ENCODE measurements at places on chromosomes 13 and 19.

DNA sequence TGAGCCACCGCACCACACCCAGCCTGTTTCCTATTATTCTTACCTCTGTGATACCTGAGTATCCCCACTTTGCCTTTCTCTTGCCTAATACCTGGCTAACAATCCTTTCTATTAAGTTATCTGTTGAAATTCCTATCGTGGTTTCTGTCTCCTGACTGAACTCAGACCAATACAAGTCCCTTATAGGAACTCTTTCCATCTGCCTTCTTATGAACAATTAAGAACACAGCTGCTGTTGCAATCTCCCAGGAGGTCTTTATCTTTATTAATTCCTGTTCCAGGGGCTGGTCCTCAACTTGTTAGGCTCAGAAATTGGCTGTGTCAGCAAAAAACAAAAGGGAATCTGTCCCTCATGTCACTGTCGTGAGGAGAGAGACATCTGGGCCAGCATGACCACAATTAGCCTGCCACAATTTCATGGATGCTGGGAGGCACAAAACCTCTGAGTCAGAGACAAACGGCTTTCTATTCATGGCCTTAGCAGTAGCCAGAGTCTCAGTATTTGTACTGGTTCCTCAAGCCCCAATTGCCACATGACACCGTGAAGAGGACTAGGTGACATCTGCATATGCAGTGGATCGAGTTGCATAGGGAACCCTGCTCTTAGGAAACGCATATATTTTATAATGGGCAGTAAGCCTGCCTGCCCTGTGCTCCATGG is 58.2 kb downstream of the NUFIP1 start:
- DNase-seq = peak; percentile 40

DNA sequence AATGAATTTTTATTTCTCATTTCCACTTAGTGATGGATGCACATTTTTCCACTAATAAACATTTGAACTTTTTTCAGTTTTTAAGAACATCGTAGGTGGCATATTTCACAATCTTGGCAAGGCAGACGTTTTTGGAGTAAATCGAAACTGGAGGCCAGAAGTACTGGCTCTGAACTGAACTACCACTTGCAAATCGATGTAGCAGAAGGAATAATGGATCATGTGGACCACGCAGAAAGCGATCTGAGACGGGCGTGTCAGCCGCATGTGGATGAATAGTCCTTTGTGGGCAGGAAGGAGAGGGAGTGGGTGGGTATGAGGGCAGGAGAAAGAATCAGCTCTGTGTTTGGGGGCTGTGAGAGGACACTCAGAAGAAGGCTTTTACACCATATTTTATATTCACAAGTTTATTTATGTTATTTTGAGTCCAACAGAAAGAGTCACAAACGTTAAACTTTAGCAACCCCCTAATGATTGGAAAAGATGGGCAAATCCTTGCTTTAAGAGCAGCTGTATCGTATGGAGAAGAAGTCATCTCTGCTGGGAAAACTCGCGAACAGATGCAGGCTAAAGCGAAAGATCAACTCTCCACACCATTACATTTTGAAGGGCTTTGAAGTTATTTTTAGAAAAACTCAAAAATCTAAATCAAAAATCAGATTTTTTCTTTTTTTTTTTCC is 90.5 kb downstream of the COL4A2 start:
- DNase-seq = peak; percentile 62

- no peak for DNase-seq
Observed at GRCh38 chr13:28889086-28889732, 69.1 kb downstream of the MTUS2 start.

DNA sequence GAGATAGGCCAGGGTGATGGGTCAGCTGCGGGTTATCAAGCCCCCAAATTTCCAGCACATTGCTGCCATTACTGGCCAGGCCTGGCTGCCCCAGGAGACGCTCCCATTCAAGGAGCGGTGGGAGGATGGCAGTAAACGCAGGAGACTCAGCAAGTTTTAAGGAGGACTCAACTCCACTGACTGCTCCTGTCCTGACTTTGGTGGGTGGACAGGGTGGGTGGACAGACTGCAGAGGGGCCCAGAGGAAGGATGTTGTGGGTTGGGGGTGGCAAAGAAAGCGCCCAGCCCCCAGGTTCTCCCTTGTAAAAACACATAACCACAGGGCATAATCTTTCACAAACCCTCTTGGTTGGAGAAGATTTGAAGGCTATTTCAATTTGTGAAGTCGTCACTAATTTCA is 4.4 kb downstream of the GJB6 start:
- no peak for DNase-seq

DNA sequence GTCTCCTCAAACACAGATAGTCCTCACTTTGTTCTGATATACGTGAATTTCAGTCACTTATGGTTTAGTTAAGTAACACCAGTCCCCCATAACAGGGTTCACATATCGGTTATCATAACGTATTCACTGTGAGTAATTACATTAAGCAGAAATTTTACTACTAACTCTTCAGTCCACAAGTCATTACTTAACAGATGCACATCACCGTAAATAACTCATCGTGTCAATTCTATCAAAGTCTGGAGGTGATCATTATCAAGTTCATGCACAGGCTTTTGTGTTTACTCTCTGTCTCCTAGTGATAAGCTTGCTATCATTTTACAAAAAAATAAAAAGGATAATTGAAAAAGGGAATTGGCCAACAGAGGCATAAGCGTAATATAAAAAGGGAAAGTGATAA is 287.4 kb upstream of the ATXN8OS start:
- DNase-seq = no peak

GRCh38 chr13:74919914-74920313 is 562.1 kb downstream of the TBC1D4 start:
- no peak for DNase-seq

DNA sequence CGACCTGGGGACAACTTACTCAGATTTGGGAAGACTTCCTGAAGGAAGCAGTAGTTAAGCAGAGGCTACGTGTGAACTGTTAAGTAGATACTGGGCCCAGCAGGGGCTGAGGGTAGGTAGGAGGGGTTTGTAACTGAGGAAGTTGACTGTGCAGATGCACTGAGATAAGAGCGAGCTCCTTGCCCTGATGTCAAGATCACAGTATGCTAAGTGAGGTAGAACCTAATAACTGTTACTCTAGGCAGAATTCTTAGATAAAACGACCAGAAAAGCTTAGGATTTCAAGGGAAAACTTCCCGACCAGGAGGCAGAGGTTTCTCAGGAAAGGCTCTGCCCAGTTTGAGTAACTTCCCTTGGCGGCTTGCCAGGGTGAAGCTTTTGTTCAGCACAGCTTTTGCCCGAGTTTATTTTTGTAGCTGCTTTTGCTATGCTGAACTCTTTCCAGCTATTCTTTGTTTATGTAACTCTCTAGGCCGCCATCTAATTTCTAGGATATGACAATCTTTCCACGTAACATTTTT is 632.1 kb downstream of the DIAPH3 start:
- peak; percentile 71 for DNase-seq

- DNase-seq = no peak
Observed at GRCh38 chr19:30116984-30117555, 175.0 kb downstream of the URI1 start.

- no peak for DNase-seq
Observed at GRCh38 chr13:99256283-99256682, 1.9 kb downstream of the GPR18 start.

- no peak for DNase-seq
Observed at GRCh38 chr13:43401361-43401760, 378.0 kb downstream of the DNAJC15 start.

- no peak for DNase-seq
Observed at GRCh38 chr13:60398379-60398891, 1.4 kb downstream of the TDRD3 start.

DNA sequence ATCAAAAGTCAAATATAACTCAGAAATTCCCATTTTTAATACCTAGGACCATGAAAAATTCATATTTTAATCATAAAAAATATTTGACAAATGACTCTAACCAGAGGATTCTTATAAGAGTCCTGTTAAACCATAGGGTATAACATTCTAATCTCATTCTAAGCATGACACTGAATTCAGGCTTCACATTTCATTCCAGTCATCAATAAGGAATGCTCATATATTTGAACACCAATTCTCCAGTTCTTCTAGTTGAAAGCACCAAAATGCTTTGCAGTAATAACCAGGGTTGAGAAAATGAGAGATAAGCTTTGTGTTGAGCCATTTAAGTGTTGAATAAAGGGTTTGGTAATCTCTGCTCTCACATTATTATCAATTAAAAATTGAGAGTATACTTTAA is 147.5 kb downstream of the VWA8 start:
- DNase-seq = peak; percentile 61

- no peak for DNase-seq
Observed at GRCh38 chr13:78198419-78198818, 279.8 kb upstream of the EDNRB start.

- DNase-seq = peak; percentile 81
Observed at GRCh38 chr13:113861433-113862030, 2.3 kb downstream of the GAS6 start.

- no peak for DNase-seq
Observed at GRCh38 chr13:71399631-71400215, 467.3 kb downstream of the DACH1 start.

GRCh38 chr13:26983543-26984320 is 187.9 kb downstream of the USP12 start:
- DNase-seq = peak; percentile 48

DNA sequence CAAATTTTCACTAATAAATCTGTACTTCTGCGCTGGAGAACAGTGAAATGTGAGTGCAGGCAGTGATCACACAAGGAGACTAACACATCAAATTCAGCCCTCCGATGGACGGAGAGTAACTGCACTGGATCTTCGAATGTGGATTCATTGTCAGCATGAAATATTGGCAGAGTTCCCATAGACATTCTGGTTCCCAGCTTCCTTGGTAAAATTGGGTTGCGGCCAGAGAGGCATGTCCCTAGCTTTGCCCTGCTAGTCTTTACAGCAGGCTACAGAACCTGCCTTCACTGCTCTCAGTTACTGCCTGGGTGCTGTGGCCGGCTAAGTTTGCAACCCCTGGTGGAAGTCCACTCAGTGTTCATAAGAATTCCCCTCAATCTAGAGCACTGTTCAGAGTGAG is 32.3 kb upstream of the UQCRFS1 start:
- DNase-seq = no peak

DNA sequence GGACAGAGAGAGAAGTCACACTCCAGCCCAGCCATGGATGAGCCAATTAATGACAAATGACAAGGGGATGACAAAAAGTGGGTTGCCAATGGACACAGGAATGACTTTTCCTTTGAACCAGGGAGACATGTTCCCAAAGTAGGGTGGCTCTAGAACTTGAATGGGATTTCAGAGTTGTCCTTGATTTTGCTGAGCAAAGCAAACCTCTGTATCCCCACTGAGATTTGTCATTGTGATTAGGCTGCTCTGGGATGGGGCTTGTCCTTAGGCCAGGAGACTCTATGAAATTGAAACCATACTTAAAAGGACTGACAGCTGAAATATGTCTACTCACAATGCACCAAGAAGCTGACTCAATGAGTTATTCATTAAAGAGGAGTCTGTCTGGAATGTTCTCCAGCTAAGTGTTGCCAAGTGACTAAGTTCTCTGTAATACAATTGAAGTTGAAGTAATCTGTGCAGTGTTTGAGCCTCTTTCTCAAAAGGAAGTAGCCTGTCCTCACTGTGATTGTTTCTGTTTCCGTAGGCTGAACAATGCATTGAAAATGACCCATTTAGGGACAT is 69.0 kb upstream of the PCDH9 start:
- peak; percentile 62 for DNase-seq

GRCh38 chr13:40245567-40245966 is 420.9 kb downstream of the FOXO1 start:
- no peak for DNase-seq

- DNase-seq = no peak
Observed at GRCh38 chr13:96032717-96033116, 20.5 kb downstream of the UGGT2 start.

- peak; percentile 36 for DNase-seq
Observed at GRCh38 chr13:39038569-39039030, 344 bp downstream of the NHLRC3 start.

DNA sequence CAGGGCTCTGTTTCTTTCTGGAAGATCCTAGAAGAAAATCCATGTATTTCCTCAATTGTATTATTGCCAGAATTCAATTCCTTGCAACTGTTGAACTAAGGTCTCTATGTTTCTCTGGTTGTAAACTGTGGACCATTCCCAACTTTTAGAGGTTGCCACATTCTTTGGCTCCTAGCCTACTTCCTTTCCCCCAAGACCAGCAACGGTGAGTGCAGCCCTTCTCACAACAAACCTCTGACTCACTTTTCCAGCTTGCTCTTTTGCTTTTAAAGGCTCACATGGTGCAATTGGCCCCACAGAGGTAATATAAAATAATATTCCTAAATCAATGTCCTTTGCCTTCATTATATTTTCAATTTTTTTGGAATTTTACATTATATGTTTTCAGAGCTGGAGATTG is 371.3 kb downstream of the SLITRK5 start:
- DNase-seq = peak; percentile 2

DNA sequence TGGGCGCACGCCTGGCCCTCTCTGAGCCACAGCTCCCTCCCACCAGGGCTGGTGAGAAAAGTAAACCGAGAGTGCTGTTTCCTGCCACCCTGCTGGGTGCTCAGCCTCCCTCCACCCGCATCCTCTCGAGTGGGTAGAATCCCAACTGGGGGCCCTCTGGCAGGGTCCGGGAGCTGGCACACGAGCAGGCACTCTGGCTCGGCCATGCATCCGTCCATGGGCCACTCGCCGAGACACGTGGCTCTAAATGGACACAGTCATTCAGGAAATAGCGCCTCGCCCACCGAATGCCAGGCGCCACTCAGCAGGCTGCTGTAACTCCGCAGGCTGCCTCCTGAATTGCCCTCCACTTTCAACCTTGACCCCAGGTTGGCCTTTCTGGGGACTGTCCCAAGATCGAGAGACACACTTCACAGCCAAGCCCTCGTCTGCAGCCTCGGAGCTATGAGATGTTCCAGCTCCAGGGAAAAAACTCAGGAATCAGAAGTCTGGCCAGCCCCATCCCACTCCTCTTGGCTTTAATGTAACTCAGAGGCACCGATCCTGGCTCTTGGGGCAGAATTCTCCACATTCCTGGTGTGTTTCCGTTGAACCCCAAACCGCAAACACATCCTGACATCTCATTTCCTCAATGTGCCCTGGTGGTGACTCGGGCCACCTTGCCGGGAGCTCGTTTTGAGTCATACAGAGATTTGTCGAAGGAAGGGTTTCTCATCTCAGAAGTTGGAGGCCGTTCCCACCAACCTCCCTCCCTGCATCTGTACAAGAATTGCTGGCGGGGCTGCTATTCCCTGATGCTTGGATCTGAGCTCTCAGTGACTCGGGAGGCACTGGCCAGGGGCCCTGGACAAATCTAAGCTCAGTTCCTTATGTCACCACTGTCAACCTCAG is 14.1 kb downstream of the KLF2 start:
- peak; percentile 99 for DNase-seq

DNA sequence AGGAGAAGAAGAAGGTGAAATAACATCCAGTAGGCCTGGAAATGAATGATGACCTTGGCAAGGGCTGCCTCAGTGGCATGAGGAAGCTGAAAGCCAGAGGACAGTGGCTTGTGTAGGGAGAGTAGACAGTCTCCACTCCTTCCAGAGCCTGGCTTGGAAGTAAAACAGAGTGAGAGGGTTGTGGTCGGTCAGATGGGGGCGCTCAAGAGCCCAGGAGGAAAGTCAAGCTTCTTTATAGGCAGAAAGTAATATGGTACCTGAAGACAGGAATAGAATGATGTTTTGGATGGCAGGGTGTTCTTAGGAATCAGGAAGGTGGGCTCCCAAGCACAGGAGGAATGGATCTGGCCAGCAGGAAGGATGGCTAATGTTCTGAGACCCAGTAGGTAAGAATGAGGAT is 75.1 kb upstream of the TSC22D1 start:
- DNase-seq = no peak

- DNase-seq = peak; percentile 35
Observed at GRCh38 chr13:37074703-37075102, 15.2 kb upstream of the SUPT20H start.

All from EL (cell line).